ENCODE measurements at places on chromosomes 12 and 14. TPM values are rescaled to one million over a fixed set of nuclear protein-coding genes. Genes with fewer than 3 reads are reported as not detected.

DNA sequence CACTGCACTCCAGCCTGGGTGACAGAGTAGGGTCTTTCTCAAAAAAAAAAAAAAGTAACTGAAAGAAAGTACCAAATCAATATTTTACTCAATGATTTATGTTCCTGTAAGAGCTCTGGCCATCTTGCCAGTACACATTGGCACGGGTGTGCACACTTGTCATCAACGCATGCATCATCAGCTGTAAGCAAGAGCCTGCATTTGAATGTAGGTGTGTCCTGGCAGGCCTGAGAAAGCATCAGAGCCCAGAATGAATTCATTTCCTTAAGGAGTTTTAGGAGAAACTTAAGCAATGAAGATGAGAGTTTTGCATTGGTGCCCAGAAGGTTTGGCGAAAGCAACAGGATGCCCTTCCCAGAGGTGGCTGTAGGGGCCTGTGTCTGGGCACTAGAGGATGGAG, 88.5 kb upstream of the FZD10 start:
- no peak for DNase-seq

The DIO2 gene
- total RNA-seq, result not detected

DNA sequence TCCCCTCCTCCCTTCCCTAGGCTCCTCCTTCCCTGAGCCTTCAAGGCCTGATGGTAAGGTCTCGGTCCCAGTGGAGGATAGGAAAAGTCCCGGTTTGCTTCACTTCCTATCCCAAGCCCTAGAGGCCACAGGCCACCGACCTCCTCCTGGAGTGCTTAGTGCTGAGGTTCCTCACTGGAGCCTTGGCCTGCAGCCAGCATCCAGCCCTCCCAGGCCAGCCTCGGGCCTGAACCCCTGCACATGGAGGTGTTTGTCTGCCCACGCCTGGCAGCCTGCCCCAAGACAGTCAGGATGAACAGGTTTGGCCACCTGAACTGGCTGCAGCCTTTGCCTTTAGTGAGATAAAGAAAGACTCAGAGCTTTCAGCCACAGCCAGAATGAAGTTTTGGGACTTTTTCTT, 15.8 kb upstream of the KRT7 start:
- peak; percentile 31 for DNase-seq

The RPL10L gene
- not detected for total RNA-seq

DNA sequence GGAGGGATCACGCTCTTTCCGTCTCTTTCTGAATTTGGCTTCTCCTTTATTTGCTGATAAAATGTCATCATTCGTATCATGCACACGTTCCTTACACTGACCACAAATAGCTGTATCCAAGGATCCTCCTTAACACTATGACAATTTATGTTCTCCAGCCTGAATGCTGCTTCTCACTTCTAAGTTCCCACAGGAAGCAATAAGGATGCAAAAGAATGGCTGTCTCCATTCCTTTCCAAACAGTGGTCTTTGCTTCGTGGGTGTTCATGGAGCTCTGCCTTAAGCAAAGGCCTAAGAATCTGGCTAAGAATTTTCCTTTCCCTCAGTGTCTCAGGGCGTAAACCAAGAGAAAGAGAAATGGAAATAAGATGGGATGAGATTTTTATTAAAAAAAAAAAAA, 200.2 kb downstream of the ITPR2 start:
- no peak for DNase-seq

DNA sequence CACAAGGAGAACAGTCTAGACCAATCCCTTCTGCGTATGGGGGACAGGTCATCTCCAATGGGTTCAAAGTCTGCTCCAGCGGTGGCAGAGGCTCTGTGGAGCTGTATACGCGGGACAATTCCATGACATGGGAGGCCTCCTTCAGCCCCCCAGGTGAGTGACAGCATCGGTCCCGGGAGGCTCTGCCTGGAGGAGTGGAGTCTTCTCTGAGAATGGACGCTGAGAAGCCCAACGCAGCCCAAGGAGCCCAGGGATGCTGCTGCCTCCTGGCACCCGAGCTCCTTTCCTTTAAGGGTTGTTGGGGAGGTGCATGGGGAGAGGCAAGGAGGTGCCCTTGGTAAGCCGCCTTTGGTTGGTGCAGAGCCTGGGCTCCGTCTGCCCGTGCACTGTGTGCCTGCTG, 28.2 kb downstream of the ADGRD1 start:
- no peak for DNase-seq

GRCh38 chr12:18284386-18284785, 23.1 kb downstream of the PIK3C2G start:
- DNase-seq, result no peak

The TAS2R50 gene
- not detected for total RNA-seq

GRCh38 chr14:75153295-75153694, 23.1 kb downstream of the TMED10 start:
- no peak for DNase-seq

DNA sequence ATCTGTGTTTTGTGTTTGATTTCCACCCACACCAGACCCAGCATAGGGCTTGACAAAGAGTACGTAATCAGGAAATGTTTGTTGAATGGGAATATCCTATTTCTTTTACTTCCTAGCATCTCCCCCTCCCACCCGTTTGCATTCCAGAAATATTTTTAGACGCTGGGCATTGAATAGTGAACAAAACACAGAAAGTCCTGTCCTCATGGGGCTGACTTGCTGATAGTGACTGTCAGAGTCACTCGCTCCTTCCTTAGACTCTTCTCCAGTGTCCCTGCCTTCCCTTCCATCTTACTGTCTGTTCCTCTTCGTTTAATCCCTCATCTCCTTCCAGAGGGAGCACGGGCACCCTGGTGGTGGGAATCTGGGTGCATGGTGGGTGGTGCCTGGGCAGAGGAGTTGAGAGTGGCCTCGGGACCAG, 53.6 kb downstream of the SLC25A47 start:
- no peak for DNase-seq

The FOXA1 gene
- not detected for total RNA-seq

DNA sequence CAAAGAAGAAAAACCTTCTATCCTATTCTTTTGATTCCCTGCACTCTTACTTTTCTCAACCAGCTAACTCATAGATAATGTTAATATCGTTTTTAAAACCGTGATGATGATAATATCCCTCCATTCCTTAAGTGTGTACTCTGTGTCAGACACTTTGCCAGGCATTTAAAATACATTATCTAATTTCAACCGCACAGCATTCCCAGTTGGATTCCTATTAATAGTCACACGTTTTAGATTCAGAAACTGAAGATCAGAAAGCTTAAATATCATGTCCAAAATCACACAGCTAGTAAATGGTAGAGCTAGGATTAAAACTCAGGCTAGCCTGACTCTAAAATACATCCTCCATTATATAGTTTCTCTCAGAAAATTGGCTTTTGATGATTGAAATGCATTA, 366.0 kb downstream of the NELL2 start:
- DNase-seq, result no peak

- no peak for DNase-seq
Measured at GRCh38 chr14:75174066-75174465, 2.3 kb downstream of the TMED10 start.

The RBP5 gene
- total RNA-seq, result not detected

The DNAI7 gene
- total RNA-seq, result 0.37 TPM
